ENCODE measurements at places on chromosomes 3 and 15.

- DNase-seq: no peak
Observed at GRCh38 chr15:39110746-39111145, 470.1 kb upstream of the THBS1 start.

- DNase-seq: no peak
Observed at GRCh38 chr3:21839592-21839991, 88.6 kb upstream of the ZNF385D start.

GRCh38 chr3:196754091-196754981, 14.7 kb downstream of the PAK2 start:
- DNase-seq: no peak

DNA sequence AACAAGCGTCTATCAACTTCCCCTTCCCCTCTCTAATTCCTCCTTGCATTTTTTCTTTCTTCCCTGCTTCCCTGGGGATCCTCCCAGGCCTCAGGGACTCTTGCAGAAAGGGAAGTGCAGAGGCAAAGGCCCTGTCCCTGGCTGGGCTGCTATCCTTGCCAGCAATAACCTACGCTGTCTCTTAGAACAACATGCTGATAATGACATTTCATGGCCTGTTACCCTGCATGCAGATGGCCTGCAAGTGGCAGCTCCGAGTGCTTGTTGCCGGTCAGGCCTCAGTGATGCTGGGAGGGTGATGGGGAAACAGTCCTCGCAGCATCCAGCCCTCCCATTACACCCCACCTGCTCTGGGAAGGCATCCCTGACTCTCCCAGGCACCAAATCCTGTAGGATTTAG, 167.6 kb downstream of the RAB11A start:
- no peak for DNase-seq

GRCh38 chr3:147197739-147198138, 208.6 kb downstream of the ZIC4 start:
- no peak for DNase-seq

DNA sequence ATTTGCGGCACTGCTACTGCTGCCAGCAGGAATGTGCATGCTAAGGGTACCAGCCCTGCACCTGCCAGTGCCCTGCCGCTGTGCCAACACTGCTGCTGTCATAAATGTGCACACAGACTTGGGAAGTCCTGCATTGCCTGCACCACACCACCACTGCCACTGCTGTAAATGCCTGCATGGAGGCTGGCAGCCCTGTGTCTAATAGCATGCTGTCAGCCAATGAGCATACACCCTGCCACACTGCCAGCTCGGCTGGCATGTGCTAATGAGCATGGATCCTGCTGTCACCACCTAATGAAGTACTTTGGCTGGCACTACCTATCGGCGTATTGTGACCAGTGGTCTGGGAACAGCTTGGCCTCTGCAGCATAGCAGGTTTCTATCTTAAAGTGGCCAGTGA, 981.8 kb upstream of the GBE1 start:
- DNase-seq: no peak

DNA sequence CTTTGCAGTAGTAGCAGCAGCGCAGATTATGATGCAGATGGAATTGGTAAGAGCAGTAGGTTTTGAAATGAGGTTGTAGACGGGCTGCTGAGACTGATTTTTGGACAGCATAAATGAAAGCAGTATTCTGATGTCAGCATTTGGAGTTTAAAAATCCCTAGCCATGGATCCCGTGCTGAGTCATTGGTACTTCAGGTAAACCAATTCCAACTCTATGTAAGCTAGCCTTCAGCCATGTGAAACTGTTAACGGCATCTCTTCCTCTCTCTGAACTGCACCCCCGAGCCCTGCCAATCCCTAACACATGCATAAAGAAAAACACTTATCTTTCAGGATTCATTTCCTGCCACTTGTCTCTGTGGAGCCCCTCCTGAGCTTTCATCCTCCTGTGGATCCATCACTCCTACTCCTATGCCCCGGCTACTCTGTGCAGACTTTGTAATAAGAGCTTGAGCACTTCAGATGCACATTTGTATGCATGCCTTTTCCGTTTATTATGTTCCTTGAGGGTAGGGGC, 119.0 kb downstream of the AKAP13 start:
- no peak for DNase-seq

DNA sequence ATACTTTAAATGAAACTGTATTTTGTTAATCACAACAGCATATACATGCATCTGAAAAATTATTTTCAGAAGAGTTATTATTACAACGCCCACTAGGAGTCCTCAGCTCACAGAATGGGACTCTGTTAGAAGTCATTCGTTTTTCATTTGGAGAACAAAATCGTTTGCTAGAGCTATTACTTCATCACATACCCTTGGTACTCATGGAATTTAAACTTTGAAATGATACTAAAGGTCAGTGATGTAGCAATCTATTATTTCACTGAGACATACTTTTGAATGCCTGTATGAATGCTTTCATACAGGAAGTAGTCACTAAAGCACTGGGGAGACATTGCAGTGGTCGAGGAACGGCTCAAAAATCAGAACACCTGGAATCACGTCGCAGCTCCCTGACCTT, 198.1 kb downstream of the MBNL1 start:
- no peak for DNase-seq

GRCh38 chr3:127512256-127512655, 78.3 kb downstream of the TPRA1 start:
- no peak for DNase-seq

DNA sequence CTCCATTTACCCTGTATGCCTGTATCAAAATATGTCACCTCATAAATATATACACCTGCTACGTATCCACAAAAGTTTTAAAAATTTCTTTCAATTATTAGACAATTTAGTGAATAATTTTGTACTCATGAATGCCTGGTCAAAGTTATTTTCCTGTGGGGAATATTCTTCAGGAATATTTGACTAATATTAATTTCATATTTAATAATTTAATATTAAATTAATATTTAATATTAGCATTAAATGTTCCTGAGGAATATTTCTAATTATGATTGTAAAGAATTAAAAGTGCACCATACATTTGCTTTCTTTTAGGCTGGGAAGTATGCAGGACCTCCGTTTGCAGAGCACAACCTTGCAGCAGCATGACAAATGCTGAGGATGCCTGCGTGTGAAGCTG, 422.7 kb downstream of the C3orf38 start:
- DNase-seq: no peak

DNA sequence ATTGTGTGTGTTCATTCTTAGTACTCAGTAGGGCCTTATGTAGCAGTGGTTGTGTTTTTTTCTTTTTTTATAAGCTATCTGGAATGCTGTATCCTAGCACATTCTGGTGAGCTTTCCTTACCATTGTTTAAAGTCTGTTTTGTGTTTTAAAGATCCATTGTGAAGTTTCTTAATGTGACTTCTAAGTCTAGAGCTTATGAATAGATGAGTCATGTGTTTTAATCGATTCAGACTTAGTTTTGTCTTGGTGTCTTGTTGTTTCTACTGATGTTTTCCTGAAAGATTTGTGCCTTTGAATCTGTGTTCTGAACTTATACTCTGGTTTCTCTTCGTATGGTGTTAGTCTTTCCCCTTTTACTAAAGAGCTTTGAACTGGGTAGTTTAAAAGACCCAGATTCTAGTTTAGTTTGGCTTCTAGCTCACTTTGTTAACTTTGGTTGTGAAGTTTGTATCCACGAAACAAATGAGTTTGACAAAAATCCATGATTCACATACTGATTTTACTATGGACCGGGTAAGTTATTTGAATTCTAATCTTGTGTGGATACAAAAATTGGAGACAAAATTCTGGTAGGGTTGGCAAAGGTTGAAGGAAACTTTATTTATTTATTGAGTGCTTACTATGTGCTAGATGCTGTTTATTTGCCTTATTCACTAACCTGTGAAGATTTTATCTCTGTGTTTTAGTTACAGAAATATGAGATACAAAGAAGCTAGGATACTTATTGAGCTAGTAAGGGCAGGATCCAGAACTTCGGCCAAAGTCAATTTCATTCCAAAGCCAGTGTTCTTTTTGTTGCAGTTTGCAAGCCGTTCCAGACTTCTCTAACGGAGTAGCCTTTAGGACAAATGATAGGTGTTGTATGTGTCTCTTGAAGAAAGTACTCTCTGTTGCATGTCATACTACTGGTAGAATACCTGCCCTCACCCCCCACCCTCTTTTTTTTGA, 24.8 kb downstream of the AKAP13 start:
- no peak for DNase-seq

DNA sequence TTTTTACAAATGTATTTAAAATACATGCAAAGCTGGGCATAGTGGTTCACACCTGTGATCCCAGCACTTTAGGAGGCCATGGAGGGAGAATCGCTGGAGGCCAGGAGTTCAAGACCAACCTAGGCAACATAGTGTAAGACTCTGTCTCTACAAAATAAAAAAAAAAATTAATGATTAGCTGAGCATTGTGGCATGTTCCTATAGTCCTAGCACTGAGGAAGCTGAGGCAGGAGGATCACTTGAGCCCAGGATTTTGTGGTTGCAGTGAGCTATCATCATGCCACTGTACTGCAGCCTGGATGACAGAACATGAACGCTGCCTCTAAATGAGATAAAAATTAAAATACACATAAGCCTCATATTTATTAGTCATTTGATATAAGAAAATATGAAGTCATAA, 142.8 kb downstream of the TCF12 start:
- no peak for DNase-seq

GRCh38 chr3:105435277-105435676, 68.6 kb downstream of the ALCAM start:
- DNase-seq: no peak

- DNase-seq: no peak
Observed at GRCh38 chr3:156657862-156658731, 16.3 kb upstream of the TIPARP start.

DNA sequence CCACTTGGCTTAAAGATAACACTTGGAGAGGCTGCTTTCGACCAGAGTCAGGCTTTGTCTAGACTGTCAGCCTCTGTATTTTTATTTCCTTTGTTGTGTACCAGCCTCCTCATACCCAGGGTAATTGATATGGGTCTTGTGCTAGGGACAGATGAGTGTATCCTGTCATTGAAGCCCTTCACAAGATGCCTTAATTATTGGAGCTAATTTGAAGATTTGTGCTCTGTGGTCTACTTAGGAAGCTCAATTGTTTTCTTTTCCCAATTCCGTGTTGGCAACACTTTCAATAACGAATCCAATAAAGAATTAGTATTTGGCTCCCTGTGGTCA, 60.5 kb upstream of the DPH6 start:
- no peak for DNase-seq

DNA sequence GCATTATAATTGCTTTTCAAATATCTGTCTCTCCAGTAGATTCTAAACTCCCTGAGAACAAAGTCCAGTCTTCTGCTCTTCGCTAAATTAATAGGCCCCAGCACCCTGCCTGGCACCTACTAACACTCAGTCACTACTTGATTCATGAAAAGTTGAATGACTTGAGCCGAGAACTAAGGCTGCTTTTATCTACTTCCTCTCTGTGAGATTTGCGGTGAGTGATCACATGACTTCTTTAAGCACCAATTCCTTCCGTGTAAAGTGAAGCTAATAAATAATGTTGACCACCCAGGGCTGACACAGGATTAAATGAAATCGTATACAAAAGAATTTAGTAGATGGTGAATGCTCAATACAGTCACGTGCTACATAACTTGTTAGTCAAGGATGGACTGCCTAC, 44.6 kb upstream of the PGPEP1L start:
- no peak for DNase-seq

- DNase-seq: no peak
Observed at GRCh38 chr3:114539525-114539924, 245.7 kb downstream of the TIGIT start.

- DNase-seq: no peak
Observed at GRCh38 chr3:10580426-10580825, 75.0 kb upstream of the ATP2B2 start.

GRCh38 chr3:167876620-167877281, 141.2 kb downstream of the SERPINI1 start:
- no peak for DNase-seq

DNA sequence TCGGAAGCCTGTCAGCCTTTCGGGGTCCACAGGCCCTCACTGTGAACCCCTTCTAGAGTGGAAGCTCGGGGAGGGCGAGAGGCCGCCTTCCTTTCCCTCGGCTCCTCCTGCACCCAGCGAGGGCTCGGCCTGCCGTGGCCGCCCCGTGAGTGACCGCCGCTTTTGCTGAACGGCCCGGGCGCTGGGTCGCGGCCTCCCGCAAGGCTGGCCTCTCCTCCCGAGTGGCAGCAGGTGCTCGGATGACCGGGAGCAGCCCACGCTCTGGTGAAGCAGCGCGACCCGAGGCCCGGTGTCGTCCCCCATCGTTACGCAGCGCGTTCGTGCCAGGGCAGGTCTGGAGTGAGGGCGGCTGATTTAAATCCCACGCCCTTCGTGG, 53.8 kb downstream of the LRRK1 start:
- DNase-seq: no peak

DNA sequence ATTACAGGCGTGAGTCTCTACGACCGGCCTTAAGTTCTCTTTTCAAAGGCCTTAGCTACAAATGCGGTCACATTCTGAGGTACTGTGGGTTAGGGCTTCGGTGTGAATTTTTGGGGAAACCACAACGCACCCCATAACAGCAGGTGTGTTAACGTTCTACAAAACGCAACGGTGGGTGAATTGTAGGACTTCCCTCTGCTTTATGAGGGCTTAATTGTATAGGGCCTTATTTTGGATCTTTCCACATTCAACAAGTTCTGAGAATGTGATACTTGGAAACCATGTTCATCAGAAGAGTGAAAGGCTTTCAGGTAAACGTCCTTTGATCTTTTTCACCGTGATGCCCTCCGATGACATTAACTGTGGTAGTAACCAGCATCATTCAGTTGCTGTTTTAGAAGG, 998.6 kb upstream of the CFAP20DC start:
- DNase-seq: peak; percentile 56

DNA sequence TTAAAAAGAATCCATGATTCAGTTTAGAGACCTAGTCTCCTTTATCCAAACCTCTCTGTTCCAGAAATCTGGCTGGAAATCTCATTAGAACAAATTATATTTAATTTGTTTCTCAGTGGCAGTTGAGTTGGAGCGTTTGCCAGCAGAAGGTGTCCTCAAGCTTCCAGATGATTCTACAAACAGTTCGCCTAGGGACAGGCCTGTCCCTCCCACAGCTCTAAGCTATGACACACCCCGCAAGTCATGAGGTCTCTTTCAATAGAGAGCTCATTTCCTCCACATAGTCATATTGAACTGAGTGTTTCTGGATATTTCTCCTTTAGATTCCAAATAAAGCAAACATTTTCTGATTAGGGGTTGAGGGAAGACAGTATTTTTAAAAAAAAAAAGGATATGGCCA, 230.3 kb downstream of the ATP8B4 start:
- DNase-seq: no peak

DNA sequence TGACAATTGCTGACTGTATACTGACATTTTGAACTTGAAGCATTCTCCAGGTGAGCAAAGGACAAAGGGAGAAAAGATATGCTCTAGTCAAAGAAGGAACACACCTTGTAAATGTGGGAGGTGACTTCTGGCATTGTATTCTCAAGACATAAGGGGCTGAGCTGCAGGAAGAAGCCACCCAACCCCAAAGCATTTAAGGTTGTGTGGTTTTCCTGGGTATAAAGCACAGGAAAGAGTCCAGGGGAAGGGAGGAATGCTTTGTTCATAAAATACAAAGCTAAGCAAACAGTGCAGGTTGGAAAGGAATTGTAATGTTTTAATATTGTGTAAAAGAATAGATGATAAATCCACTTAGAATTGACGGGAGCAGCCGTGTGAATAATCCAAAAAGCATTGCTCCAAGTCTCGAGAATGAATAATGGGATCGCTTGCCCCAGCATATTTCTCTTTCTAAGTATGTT, 102.4 kb upstream of the LRIG1 start:
- DNase-seq: no peak

- DNase-seq: no peak
Observed at GRCh38 chr15:52104532-52105004, 8.0 kb downstream of the BCL2L10 start.

Measured in CD4-positive, alpha-beta T cell treated with Interleukin-1 beta for 1 hour (primary cell).